Glutamatergic neuron (in vitro differentiated cells): ENCODE measurements at places on chromosomes 13 and 19. TPM values are rescaled to one million over a fixed set of nuclear protein-coding genes. Genes with fewer than 3 reads are reported as not detected.

The ELF1 gene
- 9.8 TPM for total RNA-seq

The ACP4 gene
- not detected for total RNA-seq

The CDC16 gene
- total RNA-seq, result 85.1 TPM

The KLK11 gene
- total RNA-seq, result not detected

The RBM26 gene
- 51.4 TPM for total RNA-seq

The KLK2 gene
- total RNA-seq, result not detected

The PLEKHJ1 gene
- 164 TPM for total RNA-seq

The ZIM2 gene
- not detected for total RNA-seq

The CEACAM20 gene
- total RNA-seq, result not detected

The SELENOV gene
- 9.9 TPM for total RNA-seq

The CCDC61 gene
- total RNA-seq, result 33.5 TPM

The KANK3 gene
- total RNA-seq, result 8.9 TPM

The ZSWIM9 gene
- total RNA-seq, result 6.7 TPM

The ZNF555 gene
- total RNA-seq, result 8.4 TPM

The SPART gene
- 7.4 TPM for total RNA-seq

The GRIN2D gene
- 21.7 TPM for total RNA-seq

The ZNF793 gene
- total RNA-seq, result 19.4 TPM

The CLDND2 gene
- not detected for total RNA-seq

The COMP gene
- total RNA-seq, result not detected

The ZIC2 gene
- total RNA-seq, result 21.9 TPM

The CEACAM3 gene
- total RNA-seq, result not detected

The GFY gene
- total RNA-seq, result 0.88 TPM

The PVR gene
- total RNA-seq, result 14.8 TPM

The GARIN5A gene
- 5.2 TPM for total RNA-seq

The IGFL2 gene
- total RNA-seq, result not detected

The LGI4 gene
- 14.4 TPM for total RNA-seq

The XPO4 gene
- 15.5 TPM for total RNA-seq
